ENCODE measurements at places on chromosomes 5 and 9.

- DNase-seq = no peak
These were observed 3.6 kb upstream of the B4GALT1 start for GRCh38 chr9:33170464-33171415.

GRCh38 chr5:6384856-6385255, 6.5 kb upstream of the MED10 start:
- DNase-seq = no peak

DNA sequence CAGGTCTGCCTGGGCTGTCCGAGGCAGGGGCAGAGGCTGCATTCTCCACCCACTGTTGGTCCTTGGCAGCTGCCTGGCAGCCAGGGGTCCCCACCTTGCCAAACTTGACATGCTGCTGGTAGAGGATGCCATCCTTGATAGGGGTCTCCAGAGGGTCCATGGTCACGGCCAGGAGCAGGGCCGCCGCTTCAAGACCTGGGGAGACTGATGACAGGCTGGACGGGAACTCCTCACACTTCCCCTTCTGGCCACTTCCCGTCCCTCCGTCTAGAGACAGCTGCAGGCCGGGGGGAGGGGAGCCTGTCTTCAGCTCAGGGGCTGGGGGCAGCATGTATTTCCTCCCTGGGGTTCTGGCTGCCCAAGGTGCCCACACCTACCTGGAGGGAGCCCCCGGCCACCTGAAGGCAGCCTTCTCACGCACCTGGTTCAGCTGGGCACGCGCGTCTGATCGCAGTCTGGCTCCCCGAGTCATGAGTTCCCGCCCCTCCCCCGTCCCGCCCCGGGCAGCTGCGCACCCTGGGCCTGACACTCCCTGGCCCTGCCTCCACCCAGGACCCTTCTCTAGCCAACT, at the start of gene DOK3:
Gene DOK3, minus strand, starts transcription at position 446 of the 571 bp plus-strand sequence. Its CDS starts 286 bp downstream, at position 160.
- DNase-seq = no peak

DNA sequence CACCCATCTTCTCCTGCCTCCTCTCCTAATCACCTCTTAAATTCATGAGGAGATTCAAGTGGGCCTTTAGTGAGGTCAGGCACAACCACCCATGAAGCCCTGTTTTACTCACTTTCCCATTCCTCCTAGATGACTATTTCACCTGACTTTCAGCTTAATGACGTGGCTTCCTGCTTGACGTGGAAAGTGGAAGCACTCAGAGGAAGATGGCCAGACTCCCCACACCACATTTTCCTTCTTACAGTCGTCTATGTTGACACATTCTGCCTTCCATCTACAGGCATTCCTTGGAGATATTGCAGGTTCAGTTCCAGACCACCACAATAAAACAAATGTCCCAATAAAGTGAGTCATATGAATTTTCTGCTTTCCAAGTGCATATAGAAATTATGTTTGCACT, 146.4 kb upstream of the TAS2R1 start:
- DNase-seq = no peak

DNA sequence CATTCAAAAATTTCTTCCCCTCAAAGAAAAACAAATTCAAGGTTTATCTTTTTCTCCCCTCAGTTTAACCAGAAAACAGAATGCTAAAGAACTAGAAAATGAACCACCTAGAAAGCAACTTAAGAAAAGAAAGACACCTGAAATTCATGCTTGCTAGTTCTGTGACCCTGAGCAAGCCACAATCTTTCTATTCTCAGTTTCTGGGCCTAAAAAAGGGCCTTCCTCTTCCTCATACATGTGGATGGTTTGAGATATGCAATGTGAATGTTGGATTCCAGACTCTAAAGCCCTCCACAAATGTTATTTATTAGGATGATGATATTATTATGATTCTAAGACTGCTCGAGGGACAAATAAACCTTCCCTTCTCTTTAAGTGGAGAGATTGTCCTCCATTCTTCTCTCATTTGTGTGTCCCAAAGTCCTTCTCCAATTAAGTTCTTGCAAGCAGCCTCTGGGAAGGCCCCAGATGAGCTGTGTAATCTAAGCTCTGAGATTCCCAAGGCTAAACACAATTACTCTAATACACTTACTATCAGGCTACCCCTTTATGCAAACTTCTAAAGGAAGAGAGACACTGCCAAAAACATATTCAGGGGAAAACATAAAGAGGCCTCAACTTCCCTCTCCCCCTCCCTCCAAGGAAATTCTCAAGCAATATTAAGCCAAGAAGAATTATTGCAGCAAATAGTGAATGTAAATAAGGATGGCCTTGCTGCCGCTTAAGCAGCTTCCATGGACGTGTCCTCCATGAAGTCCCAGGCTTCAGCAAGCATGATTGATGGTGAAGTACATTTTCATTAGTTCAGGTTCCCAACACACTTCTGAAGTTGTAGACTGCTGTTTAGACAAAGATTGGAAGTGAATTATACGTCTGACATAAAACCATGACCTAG, 80.2 kb downstream of the PRKACG start:
- DNase-seq = no peak

DNA sequence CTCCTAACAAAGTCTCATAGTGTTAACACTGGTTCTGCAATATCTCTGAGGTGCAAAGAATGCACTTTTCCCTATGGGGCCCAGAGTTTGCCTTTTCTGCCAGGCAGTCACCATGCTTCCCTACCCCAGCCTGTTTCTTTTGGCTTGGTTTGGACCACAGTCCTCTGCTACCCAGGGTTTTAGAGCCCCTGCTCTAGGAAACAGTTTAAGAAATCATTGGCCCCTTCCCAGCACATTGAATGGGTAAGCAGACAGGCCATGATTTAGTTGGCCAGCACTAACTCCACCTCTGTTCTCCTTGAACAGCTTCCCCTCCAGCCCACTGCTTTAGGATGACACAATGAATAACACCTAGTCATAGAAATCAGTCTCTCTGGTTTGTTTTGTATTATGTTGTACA, 73.2 kb downstream of the UBAP1 start:
- no peak for DNase-seq

DNA sequence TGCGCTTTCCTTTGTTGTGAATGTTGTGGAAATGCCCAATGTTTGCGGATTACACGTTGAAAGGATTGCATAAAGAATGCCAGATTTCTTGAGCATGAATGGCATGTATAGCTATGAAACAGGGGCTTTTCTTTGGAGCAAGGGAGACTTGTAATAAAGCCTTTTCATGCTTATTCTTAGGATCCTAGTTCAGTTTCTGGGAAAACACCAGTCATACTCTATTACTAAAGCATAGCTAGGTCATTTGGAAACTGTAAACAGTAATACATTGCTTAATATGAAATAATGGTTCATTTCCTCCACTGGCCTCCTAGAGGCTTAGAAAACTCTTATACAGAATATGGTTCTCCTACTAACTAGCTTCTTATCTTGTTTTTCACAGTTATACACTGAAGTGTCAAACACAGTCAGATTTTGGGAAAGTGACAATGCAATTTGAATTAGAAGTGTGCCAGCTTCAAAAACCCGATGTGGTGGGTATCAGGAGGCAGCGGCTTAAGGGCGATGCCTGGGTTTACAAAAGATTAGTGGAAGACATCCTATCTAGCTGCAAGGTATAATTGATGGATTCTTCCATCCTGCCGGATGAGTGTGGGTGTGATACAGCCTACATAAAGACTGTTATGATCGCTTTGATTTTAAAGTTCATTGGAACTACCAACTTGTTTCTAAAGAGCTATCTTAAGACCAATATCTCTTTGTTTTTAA, 104.2 kb downstream of the MELK start:
- DNase-seq = no peak
